Right cardiac atrium (tissue), 5 donors: ENCODE measurements at places on chromosomes 11 and 22. TPM values are rescaled to one million over a fixed set of nuclear protein-coding genes. Genes with fewer than 3 reads are reported as not detected.
A peak's percentile ranks its signal among the peaks of the same experiment; 100 is the strongest.

- DNase-seq: no peak
Measured at GRCh38 chr11:70783821-70784220, 385.5 kb downstream of the CTTN start.

DNA sequence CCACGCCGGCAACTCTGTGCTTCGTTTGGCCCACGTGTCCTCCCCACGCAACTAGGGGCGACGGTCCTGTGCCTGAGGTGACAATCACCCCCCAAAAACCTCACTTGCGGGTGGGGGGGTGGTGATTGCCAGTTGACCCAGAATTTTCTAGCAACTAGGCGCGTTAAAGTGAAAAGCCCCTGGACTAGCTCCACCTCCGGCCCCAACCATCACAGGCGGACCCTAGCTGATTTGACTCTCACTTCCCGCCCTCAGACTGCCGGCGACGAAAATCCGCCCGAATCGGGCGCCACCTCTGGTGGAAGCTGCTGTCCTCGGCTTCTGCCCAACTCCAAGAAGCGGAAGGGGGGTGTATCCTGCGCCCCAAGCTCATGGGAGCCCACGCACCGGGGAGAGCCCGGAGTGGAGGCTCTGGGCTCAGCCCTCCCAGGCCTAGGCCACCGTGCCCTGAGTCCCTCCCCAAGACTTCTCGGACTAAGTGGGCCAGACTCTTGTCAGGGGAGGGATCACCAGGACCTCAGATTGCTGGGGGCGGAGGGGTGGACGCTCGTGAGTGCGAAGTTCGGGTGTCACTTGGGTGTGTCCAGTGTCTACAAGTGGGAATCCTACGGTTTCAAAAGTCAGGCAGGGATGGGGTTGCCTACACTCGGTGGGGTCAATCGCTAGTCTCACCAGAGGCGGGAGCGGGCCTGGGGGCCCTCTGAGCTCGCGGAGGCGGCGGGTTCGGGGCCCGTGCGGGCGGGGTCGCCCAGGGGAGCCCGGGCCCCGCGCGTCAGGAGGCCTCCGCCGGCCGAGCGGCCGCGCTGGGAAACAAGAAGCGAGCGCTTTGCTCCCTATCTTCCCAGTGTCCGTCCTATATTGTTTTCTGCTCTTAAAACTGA is 12.3 kb downstream of the PAX6 start:
- no peak for DNase-seq

- no peak for DNase-seq
Measured at GRCh38 chr11:8095371-8095770, 14.4 kb downstream of the TUB start.

GRCh38 chr11:44112091-44112821 is 16.8 kb downstream of the EXT2 start:
- peak; percentile 52 for DNase-seq

DNA sequence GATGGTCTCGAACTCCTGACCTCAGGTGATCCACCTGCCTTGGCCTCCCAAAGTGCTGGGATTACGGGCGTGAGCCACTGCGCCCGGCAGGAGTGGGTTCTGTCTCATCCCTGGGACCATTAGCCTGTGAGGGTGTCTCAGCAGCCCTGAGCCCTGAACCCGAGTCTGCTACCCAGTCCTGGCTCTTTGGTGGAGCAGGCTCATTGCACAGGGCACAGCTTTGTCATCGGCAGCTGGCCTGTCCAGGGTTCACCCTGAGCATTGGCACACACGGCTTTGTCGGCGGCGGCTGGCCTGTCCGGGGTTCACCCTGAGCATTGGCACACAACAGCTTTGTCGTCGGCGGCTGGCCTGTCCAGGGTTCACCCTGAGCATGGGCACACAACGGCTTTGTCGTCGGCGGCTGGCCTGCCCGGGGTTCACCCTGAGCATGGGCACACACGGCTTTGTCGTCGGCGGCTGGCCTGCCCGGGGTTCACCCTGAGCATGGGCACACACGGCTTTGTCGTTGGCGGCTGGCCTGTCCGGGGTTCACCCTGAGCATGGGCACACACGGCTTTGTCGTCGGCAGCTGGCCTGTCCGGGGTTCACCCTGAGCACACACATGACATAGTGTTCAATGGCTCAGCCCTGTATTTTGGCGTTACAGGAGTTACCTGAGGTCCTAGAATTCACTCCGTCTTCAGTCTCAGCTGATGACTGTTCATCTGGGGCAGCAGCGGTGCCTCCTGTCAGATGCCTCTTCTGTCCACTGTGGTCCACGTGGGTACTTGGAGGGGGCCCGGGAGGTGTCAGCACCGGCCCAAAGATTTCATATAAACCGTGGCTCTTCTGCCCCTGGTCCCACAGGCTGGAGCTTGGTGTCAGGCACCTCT is 1082.5 kb downstream of the BRD1 start:
- DNase-seq: no peak

Gene ANO9
- total RNA-seq: 0.18 TPM

Gene EPS8L2
- 6.4 TPM for total RNA-seq
